Stimulated activated CD4-positive, alpha-beta T cell treated with anti-CD3 and anti-CD28 coated beads, Interleukin-15, amount 100 ng/mL, for 48 hours (primary cell): ENCODE measurements at places on chromosomes 5 and 9.

GRCh38 chr9:88538311-88539085, 3.5 kb downstream of the NXNL2 start:
- no peak for DNase-seq

- DNase-seq: peak; percentile 52
Measured at GRCh38 chr9:35114113-35114839, 1.4 kb downstream of the ATOSB start.

- DNase-seq: no peak
Measured at GRCh38 chr5:177316005-177316404, 4.3 kb upstream of the MXD3 start.

GRCh38 chr9:124858330-124859046, 3.3 kb downstream of the RPL35 start:
- no peak for DNase-seq

DNA sequence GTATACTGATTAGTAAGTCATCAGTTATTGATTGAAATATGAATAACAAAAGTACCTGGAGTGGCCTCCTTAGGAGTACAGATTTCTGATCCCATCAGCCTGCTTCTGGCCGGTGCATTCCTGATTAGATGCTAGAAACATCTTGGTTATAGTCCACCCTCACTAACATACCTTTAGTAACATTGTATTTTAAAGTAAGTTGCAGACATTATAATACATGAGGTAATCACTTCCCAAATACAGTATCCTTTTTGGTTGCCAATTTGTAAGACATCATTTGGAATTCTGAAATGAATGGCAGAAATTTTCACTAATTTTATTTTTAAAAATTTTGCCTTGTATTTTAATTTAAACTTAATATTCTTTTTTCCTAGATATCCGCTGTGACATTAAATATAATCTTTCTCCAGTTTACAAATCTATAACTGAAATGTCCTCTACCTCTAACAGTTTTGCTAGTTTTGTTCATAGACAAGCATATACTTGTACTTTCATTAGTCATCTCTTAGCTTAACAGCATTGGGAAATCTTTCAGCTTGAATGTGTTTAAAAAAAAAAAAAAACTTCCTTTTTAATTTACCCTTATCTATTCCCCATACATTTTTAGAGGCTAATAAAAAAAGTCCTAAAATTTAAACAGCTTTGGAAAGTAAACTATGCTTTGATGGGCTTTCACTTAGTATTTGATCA, 178.9 kb downstream of the XRCC4 start:
- DNase-seq: no peak

DNA sequence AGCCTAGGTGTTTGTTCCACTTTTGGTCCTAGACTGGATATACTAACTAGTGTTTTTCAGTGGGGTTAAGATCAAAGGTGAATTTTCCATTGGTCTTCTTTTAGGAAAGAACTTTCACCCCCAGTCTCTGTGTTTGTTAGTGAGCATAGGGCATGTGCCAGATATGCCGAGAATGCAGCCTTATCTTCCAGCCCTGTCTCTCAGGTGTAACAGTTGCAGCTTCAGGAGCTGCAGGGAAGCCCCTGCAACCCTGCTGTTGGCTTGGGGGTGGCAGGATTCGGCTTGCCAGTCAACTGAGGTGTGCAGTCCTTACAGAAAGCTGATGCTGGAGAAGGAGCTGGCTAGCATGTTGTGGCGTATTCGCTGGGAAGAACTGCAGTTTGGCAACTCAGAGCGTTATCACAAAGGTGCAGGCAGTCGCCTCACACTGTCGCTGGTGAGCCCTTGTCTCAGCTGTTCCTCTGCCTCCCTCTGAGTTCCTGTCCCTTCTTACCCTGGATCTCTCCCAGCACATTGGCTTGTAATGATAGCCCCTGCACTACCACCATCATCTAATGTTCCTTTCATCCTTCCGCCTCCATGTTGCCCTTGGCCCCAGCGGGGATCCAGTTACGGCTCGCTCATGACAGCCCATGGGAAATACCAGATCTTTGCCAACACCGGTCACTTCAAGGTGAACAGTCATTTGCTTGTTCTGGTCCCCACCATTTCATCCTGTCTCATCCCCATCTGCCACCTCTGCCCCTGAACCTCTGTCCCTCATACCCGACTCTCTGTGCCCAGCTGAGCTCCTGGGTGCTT, 10.1 kb downstream of the NPR2 start:
- no peak for DNase-seq

DNA sequence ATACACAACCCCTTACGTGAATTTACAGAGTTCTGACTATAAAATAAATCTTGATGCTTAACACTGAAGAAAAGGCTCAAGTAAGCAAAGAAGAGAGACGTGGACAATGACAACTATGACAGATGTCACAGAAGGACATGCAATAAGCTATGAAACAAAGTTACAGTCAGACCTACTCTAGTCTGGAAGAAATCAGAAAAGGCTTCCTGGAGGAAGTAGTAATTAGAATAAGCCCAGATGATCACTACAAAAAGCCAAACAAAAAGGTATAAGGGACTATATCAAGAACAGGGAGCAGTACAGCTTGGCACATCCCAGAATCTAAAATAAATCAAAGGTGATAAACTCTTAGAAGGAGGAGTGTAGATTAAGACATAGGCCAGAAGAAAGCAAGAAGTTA, 6.3 kb downstream of the FNIP1 start:
- no peak for DNase-seq

DNA sequence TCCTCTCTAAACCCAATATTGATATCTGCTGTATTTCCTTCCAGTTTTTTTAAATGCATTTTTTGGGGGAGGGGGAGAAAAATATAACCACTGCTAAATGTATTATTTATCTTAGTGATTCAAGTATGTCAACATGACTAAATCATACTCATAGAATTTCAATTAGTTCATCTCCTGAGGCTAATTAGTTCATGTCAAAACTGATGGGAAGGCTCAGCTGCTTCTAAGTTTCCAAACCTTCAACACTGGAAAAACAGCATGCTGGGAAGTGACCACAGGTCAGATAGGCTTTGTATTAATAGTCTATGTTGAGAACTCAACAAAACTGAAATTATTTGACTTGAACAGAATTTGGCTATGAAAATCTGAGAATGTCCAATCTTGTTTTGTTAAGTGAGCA, 118.7 kb downstream of the TTLL11 start:
- DNase-seq: no peak

DNA sequence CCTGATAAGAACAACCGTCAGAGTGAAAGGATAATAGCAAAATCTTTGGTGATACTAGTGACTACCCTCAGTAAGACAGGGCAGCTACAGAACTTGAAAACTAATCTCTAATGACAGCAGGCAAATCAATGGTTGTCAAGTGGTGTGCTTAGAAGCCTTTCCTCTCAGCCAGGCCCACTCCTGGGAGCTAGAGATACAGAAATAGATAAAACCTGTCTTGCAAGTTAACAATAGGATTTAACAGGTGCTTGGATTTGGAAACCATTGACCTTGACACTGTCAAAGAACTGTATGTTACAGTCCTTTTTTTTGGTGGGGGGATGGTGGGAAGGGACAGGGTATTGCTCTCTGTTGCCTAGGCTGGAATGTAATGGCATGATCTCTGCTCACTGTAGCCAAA, 118.6 kb downstream of the BASP1 start:
- no peak for DNase-seq

GRCh38 chr9:36764364-36765076, 191.8 kb downstream of the MELK start:
- no peak for DNase-seq

- DNase-seq: no peak
Measured at GRCh38 chr5:17314907-17315471, 97.6 kb downstream of the BASP1 start.

DNA sequence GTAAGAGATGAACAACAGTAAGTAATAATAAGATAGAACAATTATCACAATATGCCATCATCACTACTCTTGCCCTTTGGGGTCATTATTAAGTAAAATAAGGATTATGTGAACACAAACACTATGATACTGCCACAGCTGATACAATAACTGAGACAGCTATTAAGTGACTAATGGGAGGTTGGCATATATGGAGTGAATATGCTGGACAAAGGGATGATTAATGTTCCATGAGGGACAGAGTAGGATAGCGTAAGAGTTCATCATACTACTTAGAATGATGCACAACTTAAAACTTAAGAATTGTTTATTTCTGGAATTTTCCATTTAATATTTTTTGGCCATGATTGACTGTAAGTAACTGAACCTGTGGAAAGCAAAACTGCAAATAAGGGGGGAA, 16.6 kb downstream of the POU5F2 start:
- DNase-seq: no peak

GRCh38 chr9:38144421-38144820, 75.4 kb upstream of the SHB start:
- no peak for DNase-seq

- DNase-seq: peak; percentile 52
Measured at GRCh38 chr9:96418920-96419690, 935 bp upstream of the ZNF367 start.

DNA sequence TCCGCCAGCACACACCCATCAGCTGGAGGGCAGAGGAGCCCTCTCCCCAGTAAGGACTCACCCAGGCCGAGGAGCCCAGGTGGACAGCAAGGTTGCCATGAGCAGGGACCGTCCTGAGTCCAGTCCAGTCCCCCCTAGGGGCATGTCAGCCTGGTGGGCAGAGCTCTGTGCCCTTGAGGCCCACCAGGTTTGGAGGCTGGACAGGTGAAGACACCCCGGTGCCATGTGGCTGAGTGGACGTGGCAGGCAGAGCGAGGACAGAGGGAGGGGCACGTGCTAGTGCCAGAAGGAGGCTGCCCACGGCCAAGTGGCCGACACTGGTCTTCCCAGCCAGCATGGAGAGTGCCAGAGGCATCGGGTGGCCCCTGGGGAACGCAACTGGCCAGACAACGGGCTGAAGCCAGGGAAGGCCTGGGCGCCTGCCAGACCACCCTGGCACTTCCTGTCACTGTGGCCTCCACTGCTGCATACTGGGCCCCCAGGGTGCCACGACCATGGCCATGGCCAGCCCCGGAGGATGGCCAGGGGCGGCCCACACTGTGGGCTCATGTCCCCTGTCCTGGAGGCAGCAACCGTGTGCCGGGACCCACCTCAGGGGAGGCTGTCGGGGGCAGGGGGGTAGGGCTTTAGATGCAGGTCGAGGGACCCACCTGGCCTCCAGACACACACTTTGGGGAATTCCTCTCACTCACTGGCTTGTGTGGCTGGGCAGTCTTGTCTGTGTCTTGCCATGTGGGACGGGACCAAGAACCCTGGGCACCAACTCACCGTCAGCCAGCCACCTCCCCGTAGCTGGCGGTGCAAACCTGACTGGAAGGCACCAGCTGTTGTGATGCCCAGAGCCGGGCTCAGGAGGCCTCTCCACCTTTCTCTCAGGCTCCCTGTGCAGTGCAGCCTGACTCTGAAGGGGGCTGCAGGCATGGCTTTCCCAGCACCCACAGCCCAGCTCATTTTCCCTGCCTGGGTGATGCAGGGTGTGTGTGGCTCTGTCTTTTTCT, 42.3 kb upstream of the LPCAT1 start:
- DNase-seq: no peak

DNA sequence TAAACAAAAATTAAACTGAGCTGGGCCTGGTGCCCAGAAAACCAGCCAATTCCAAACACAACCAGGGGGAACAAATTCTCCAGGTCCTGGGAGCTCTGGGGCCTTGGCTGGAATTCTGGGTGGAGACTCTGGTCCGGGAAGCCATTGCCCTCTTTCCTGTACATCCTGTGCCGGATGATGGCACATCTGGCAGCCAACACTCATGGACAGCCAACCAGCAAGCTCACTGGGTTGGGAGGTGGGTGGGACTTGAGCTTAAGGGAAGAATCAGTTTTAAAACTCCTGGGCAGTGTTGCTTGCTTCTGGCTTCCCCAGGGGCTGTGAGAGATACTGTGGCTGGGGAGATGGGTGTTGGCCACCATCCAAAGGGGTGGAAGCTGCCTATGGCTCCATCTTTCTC, 56.1 kb downstream of the PCDH1 start:
- no peak for DNase-seq

DNA sequence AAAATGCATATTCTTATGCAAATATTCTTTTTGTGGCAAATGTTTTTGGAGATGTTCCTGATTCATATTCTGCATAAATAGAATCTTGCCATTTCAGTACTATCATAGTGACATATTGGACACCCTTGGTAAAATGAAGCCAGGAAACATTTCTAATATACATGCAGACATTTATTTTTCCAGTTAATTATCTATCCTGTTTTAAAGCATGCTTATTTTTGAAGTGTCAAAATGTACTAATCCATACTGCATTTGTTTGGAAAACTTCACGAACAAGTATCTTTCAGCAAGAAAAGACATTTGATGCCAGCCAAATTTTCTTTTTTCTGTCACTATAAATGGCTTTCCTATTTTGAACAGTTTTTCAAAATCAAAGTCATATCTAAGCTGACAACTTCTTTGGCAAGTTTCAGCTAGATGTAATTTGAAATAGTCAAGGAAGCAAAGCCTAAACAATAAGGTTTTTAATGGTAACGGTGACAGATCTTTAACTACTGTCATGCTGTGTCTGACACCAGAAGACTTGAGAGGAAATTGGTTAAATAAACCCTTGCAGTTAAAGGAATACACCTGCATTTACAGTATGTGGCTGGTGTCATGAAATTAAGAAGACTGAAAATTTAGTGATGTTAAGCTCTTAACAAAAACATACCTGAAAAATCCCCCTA, 284.3 kb downstream of the TLE1 start:
- DNase-seq: no peak

DNA sequence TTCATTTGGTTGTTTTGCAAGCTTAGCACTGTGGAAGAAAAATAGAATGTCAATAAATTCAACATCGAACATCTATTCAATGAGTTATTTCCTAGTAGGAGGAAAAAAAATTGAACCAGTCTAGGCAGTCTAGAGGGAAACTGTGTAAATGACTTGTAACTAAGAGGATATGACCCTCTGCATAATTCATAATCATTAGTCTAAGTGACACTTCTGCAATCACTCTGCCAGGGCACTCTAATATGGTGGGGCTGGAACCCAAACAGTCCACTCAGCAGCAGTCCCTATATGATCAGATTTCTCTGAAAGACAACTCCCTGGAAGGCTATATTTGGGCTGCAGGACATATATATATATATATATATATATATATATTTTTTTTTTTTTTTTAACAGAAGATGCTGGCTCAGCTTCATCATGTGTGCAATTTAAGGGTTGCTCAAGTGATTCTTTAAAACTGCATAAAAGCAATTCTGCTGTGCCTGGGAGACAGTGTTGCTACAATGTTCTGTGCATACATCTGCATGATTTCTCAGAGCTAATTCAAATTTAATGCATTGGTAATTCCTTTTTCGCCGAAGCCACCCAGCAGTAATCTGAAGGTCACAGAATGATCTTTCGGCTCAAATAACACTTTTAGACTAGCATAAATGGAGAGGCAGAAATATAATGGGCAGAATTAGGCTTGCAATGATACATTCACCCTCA, 482.1 kb upstream of the ZNF608 start:
- DNase-seq: no peak

DNA sequence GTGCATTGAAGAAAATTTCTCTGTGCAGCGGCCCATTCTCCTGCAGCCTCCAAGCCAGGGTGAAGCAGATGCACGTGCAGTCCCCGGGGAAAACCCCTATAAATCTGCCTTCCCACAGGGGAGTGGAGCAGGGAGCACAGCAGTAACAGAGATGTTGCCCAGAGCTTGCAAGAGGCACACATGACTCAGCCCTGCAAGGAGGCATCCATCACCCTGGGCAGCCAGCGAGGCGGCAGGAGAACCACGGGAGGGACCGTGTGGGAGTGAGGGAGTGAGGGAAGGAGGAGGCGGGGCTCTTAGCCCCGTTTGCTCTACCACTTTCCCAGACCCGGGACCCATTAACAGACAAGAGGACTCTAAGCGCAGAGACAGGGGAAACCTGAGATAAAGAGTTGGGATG, 96.2 kb upstream of the ARAP3 start:
- DNase-seq: no peak

- no peak for DNase-seq
Measured at GRCh38 chr5:178252258-178252657, 19.7 kb upstream of the PHYKPL start.
